Activated naive CD4-positive, alpha-beta T cell (primary cell): ENCODE measurements at places on chromosomes 11 and 22.

GRCh38 chr22:47343611-47344010 lies 581.2 kb downstream of the TBC1D22A start:
- no peak for DNase-seq

DNA sequence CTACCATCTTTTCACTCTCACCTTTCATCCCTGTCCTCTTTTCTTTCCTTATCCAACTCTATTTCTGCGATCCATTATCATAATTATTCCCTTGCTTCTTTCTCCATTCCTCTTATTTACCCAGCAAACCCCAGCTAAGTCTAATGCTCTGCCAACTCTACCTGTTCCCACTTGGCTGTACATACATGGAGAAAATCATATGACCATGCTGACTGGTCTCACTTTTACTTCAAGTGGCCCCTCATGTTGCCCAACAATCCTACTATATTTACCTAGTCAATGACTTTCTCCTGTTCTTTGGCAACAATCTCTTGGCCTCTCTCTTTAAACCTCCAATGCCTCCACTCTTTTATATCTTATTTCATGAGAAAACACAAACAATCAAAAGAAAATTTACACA lies 94.1 kb downstream of the USP35 start:
- no peak for DNase-seq

DNA sequence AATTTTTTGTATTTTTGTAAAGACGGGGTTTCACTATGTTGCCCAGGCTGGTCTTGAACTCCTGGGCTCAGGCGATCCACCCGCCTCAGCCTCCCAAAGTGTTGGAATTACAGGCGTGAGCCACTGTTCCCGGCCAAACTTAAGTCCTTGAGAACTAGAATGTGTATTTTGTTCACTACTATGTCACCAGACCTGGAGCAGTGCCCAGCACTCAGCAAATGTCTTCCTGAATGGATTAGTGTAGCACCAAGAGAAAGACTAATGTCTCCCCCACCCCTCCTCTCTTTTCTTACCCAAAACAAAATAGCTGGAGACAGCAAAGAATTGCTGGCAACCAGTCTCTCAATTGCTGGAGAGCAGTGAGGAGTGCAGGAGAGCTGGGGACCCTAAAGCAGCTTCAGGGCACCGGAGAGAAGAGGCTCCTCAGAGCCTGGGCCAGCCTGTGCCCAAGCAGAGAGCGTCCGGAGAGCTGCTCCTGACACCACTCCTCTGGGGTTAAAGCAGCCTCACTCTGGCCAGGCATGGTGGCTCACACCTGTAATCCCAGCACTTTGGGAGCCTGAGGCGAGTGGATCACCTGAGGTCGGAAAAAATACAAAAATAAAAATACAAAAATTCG lies 14.9 kb downstream of the SLC25A18 start:
- no peak for DNase-seq

GRCh38 chr22:33919391-33920196 lies 682 bp downstream of the LARGE1 start:
- no peak for DNase-seq

DNA sequence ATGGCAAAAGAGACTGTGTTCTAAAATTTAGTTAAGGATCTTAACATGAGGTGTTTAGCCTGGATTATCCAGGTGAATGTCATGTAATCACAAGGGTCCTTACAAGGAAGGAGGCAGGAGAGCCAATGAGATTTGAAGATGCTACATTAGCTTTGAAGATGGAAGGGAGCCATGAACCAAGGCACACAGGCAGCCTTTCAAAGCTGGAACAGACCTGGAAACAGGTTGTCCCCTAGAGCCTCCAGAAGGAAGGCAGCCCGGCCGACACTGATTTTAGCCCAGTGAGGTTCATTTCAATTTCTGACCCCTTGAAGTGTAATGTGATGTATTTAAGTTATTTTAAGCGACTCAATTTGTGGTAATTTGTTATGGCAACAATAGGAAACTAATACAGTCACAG lies 195.3 kb upstream of the MTMR2 start:
- DNase-seq = no peak

- no peak for DNase-seq
Measured at GRCh38 chr11:72426103-72426757, 8.1 kb downstream of the CLPB start.

GRCh38 chr11:1238767-1239595 lies 16.1 kb downstream of the MUC5B start:
- no peak for DNase-seq

DNA sequence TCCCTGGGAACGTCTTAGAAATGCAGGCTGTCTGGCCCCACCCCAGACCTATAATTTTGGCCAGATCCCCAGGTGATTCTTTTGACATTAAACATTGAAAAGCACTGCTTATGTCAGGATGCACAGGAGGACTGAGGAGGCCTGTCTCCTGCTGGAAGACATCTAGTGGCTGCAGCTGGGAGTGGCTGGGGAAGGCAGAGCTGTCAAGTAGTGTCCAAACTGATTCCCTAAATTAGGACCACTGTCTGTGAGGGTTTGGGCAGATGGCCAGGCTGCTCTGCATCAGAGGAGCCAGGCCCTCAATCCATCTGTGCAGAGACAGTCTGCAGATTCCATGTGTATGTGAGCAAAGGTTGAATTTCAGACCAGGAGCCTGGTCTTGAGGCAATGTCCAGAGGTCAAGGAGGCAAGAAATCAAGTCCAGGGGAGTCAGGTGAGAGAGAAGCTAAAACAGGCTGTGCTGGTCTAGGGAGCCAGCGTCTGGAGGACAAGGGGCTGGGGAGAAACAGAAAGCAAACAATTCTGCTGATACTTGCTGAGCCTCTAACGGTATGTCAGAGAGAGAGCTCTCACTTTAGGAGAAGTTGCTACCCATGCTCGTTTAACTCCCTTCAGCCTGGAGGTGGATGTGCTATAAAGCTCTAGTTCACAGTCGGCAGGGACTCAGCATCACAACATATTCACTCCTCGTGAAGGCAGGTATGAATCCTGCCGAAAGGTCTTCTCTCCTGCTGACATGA lies 15.3 kb upstream of the SYTL2 start:
- no peak for DNase-seq

DNA sequence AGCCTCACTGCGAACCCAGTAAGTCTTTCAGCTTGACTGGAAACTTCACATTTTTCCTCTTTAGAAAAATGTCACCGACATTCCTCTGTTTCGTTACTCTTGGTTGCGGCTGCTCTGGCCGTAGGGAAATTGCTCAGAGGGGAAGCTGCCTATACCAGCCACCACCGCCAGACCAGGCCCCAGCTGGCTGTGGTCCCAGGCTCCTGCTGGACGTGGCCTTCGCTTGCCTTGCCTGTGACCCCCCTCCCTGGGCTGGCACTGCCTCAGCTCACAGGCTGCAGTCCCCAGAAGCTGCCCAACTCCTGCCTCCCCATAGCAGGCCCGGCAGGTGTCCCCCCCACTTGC lies 197.8 kb downstream of the MN1 start:
- no peak for DNase-seq

- DNase-seq = no peak
Measured at GRCh38 chr22:49464037-49464436, 363.6 kb downstream of the BRD1 start.

- DNase-seq = no peak
Measured at GRCh38 chr11:1049911-1050580, 13.5 kb upstream of the MUC6 start.

GRCh38 chr22:37146051-37146385 lies 3.7 kb downstream of the IL2RB start:
- DNase-seq = no peak

- no peak for DNase-seq
Measured at GRCh38 chr11:5277807-5278382, 8.2 kb upstream of the HBE1 start.

DNA sequence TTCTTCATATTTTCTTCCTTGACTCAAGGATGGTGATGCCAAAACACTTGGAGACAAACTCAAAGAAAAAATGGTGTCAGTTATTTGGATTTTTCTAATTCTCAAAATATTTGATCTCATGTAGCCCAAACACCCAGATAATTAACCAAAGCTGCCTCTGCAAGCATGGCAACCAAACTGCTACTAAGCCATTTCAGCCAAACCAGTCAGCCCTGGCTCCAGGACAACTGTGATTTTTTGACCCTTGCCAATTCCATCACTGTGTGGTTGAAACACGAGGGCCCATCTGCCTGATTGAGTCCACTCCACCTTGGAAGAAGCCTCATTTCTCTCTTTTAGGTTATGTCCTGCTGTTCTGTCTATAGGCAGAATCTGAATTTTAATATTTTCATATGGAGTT lies 277.4 kb downstream of the BLID start:
- no peak for DNase-seq

DNA sequence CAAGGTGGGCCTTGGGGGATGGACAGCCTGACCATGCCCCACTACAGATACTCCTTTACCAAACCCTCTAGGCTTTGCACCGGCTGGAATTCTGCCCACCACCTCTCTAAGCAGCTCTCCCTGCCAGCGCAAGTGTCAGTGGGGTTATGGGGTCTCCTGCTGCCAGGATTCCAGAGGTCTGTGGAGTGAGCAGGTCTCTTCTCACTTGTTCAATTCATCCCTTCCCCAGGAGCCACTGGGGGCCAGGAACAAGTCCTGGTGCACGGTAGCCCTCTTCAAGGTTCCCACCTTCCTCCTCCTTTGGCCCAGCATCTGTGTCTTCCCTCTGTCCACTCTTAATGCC lies 30.5 kb downstream of the CCDC15 start:
- DNase-seq = no peak

- no peak for DNase-seq
Measured at GRCh38 chr11:62892077-62892922, 11.6 kb downstream of the SLC3A2 start.

- no peak for DNase-seq
Measured at GRCh38 chr11:114160894-114161293, 101.4 kb downstream of the ZBTB16 start.

DNA sequence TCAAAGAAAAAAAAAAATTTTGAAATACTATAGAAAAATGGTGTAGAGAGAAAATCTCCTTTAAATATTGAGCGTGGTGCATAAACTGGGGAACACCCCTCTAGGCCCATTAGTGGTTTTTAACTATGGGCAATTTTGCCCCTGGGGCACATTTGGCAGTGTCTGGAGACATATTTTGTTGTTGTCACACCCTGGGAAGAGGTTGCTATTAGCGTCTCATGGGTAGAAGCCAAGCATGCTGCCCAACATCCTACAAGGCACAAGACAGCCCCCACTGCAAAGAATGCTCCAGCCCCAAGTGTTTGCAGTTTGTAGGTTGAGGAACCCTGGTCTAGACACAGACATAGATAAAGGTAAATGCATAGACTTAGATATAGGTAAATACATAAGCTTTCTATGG lies 92.6 kb downstream of the KIAA1671 start:
- DNase-seq = no peak

- DNase-seq = no peak
Measured at GRCh38 chr11:32821517-32821916, 8.2 kb upstream of the PRRG4 start.

DNA sequence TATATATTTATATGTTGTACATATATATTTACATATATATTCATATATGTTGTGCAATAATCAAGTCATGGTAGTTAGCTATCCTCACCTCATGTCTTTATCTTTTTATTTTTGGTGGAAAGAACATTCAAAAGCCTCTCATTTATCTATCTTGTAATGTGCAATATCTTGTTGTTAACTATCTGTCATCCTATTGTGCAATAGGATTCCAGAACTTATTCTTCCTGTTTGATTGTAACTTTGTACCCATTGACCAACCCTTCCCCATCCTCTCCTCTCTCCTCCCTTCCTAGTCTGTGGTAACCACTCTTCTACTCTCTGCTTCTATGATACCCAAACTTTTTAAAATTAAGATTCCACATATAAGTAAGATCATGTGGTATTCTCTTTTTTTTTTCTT lies 115.6 kb upstream of the PDGFD start:
- no peak for DNase-seq

GRCh38 chr11:72591023-72591422 lies 83.2 kb downstream of the PDE2A start:
- no peak for DNase-seq

- no peak for DNase-seq
Measured at GRCh38 chr11:64778223-64778472, 194 bp downstream of the SF1 start.

DNA sequence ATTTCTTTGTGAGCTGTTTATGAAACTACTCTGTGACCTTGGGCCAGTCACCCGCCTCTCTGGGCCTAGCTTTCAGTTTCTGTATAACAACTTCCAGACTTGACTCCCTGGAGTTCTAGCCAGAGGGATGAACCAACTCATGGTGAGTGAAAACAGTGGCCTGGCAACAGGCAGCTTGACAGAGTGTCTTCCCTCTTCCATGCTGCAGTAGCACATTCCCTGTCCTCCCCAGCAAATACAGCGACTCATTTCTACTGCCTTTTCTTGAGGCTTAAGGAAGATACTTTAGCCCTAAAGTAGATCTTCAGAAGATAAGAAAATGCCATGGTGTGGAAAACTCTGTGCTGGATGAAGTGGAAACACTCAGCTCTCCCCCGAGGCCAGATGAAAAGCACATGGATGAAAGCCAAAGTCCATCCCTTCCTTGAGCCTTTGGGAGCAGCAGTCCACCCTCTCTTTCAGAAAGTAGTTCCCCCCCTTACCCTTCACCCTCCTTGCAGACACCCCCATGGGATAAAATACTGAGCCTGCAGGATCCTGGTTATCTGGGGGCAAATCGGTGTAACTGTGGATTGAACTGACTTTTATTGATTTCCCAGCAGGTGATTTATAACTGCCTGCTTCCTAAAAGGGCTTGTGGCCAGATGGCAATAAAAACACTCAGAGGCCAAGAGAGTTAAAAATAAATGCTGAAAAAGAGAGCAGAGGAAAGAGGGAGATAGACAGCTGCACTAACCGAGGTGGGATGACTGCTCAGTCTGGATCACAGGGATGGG lies 24.1 kb downstream of the IRAG1 start:
- no peak for DNase-seq

GRCh38 chr22:37815593-37815992 lies 7.6 kb upstream of the GALR3 start:
- no peak for DNase-seq

DNA sequence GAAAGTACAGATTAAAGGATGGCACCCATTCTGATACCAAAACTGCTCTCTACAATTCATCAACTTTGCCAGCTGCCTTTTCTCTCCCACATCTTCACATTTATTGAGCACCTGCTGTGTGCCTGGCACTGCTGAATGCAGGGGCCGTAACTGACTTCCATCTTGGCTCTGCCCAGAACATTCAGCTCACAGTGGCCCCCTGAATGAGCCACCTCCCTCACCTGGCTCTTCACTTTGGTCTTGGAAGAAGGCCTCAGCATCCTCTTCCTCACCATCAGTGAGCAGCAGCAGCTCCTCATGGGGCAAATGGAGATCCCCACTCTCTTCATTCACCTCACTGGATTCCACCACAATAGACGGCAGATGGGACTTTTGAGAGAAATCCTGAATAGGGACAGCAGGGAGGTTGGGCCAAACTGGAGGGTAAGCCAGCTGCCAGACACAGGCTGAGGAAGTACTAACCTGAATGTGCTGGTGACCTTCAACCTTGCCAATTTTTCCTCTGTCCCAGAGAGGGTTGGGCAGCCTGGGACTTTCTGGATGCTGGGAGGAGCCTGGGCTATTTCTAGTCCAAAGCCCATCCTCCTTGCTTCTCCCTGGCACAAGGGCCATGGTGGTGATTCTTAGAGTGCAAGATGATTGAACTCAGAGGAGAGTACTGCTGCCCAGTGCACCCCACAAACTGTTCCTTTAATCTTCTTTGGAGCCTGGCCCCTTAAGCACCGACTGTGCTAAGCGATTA lies 1.9 kb upstream of the UQCC3 start:
- no peak for DNase-seq
